ENCODE measurements at places on chromosomes 7 and 10.

GRCh38 chr10:105017116-105017515, 376.0 kb downstream of the SORCS3 start:
- DNase-seq: no peak

GRCh38 chr10:126250527-126251310, 137.6 kb downstream of the ADAM12 start:
- DNase-seq: no peak

DNA sequence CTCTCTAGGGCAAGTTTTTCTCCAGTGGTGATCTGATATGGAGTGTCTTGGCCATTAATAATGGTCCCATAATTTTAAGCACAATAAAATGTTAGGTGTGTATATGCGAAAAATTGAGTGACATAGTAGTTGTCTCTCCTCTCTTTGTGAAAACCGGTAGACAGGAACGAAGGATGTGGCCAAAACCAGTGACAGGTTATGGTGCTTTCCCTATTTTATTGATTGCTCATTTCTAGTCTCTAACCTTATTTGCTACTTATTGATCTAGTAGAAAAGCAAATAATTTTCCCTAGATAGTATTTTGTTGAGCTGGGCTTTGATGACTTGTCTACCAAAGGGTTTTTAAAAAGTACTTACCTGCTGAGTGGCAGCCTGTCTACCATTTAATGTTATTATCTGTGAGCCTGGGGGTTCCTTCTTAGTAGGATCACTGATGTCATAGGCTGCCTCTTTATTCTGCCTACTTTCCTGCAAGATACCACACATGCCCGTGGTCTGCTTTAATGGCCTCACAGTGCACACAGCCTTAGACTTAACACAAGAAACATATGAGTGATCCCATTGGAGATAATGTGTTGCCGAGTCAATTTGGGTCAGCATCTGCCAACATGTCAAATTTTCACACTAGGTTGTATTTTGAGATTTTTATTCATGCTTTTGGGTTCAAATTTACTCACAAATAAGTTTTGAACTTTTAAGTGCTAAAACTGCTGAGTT, 100.0 kb downstream of the AUTS2 start:
- no peak for DNase-seq

GRCh38 chr7:140384894-140385545, 13.3 kb downstream of the SLC37A3 start:
- DNase-seq: no peak

DNA sequence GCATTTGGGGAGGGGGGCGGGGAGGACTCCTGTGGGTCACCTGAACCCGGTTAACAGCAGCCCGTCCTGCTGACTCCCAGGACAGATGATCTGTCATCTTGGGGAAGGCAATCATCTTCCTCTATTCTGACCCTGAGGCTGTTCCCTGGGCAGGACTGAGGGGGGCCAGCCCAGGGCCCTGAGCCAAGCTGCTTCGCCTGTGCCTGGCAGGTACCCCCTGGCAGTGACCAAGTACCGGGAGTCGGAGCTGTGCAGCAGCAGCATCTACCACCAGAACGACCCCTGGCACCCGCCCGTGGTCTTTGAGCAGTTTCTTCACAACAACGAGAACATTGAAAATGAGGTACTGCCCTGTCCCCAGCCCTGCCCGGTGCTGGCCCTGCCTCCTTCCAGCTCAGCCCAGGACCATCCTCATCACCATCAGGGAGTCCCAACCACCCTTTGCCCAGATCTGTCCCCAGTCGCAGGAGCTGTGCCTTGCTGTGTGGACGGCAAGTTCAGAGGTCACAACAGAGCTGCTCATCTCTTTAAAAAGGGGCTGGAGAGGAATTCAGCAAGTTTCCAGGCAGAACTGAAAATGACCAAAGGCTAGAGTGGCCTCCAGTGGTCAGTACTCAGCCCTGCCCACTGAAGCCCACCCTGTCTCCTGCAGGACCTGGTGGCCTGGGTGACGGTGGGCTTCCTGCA, 8.1 kb downstream of the AOC1 start:
- DNase-seq: no peak

- DNase-seq: no peak
Observed at GRCh38 chr7:79403879-79404278, 49.6 kb downstream of the MAGI2 start.

DNA sequence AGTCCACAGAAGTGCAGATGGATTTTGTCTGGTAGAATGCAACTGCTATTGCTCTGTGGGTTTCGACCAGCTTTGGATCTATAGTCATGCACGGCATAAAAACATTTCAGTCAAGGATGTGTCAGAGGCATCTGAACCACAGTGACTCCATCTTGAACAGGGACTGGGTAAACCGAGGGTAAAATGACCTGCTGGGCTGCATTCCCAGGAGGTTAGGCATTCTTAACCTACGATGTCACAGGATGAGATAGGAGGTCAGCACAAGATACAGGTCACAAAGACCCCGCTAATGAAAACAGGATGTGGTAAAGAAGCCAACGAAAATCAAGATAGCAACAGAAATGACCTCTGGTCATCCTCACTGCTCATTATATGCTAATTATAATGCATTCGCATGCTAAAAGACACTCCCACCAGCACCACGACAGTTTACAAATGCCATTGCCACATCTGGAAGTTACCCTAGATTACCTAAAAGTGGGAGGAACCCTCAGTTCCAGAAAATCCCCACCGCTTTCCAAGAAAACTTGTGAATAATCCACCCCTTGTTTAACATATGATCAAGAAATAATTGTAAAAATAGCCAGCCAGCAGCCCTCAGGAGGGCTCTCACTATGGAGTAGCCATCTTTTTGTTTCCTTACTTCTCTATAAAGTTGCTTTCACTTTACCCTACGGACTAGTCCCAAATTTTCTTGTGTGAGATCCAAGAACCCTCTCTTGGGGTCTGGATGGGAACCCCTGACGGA, 50.7 kb upstream of the CPXM2 start:
- no peak for DNase-seq

- DNase-seq: no peak
Observed at GRCh38 chr10:80275756-80276155, 13.7 kb downstream of the MAT1A start.

GRCh38 chr7:27608776-27609495, 53.7 kb downstream of the HIBADH start:
- no peak for DNase-seq

- DNase-seq: no peak
Observed at GRCh38 chr7:40402661-40403060, 267.9 kb downstream of the SUGCT start.

- no peak for DNase-seq
Observed at GRCh38 chr10:132729810-132730572, 56.0 kb downstream of the NKX6-2 start.

- DNase-seq: no peak
Observed at GRCh38 chr7:89085580-89085979, 290.0 kb upstream of the TEX47 start.

DNA sequence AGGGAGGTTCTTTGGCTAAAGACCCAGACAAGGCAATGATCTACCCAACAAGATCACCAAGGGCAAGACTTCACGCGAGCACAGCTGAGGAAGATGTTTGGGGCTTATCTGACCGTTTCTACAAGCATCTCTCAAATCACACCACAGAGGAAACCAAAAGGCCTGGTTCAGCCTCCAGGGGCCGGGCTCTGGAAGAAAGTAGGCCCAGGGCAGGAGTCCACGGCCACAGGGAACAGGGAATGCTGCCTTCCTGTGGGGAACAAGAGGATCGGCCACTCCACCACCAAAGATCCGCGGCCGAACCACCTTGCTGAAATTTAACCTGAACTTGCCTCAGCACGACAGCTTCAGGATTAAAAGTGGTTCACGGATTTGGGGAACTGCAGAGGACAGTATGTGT, 332.5 kb downstream of the PTPRN2 start:
- no peak for DNase-seq

DNA sequence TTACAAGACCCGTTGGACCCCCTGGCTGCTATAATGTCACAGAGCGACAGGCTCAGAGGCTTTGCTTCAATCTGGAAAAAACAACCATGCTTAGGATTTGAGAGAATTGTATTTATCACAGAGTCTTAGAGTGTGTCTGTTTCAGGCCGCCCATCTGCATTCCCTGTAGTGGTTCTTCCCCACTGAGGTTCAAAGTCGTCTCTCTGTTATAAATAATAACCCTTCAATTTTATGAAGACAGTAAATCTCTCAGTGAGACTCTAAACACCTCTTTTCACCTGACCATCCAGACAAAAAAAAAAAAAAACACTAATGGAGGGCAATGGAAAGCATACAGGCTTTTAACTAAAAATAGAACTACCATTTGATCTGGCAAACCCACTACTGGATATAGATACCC, 565.4 kb upstream of the AUTS2 start:
- DNase-seq: no peak

GRCh38 chr10:34931216-34931615, 116.1 kb upstream of the PARD3 start:
- no peak for DNase-seq

DNA sequence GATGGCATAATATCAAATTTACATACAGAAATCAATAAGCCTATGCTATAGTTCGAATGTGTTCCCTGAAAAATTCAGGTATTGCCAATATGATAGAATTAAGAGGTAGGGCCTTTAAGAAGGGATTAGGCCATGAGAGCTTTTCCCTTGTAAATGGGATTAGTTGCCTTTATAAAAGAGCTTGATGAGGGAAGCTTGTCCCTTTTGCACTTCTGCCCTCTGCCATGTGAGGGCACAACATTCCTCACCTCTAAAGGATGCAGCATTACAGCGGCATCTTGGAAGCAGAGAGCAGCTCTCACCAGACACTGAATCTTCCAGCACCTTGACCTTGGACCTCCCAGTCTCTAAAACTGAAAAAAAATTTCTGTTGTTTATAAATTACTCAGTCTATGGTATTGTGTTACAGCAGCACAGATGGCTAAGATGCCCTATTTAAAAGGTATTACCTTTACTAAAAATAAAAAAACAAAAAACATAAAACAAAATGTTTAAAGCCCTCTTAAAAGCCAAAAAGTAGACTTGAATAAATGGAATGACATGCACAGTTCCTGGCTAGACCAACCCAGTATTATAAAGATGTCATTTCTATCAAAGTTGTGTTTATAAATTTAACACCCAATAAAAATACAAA, 909.6 kb downstream of the REEP3 start:
- DNase-seq: no peak

DNA sequence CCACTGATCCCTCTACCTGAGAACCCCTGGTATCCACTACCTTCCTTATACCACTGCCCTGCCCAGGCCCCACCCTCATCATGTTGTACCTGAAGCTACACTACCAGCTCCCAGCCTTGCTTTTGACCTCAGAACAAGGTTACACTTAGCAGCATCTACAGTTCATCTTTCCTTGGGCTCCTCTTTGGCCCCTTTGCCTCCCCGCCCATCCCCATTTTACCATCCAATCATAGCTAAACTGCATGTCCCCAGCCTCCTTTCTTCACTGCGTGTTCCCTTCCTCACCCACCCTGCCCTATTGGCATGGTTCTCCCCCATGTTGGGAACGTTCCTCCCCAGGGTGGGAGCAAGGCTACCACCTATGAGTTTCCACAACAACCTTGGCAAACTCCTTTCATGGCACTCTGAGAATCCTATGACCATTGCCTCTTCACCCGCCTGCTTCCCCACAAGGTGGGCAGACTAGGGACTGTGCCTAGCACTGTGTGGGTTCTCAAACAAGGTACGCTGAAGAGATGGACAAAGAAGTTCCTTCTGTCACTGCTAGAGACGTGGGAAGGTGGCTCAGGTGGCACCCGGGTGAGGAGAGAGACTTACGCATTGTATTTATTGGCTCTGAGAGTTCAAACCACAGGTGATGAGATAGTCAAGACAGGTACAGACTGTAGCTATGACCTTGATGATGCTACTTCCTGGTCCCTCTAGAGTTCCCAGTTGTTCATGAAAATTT, 66.9 kb upstream of the ADAM12 start:
- no peak for DNase-seq

- DNase-seq: no peak
Observed at GRCh38 chr10:126087796-126088505, 191.6 kb downstream of the FANK1 start.

- DNase-seq: no peak
Observed at GRCh38 chr7:140754506-140754905, 58.0 kb downstream of the NDUFB2 start.

DNA sequence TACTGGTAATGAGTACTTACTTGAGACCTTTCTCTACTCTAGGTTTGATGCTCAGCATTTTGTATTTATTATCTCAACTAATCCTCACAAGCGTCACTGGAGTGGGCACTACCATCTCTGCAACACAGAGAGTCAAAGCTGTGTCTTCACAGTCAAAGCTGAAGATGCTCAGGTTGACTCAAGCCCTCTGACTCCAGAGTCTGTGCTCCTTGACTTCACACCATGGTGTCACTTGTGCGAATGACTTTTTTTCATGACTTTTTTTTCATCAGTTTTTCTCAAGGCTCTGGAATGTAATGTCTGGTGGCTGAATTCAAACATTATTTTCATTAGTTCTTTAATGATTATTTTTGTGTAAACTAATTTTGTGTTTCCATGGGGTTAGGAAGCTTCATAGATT, 30.4 kb upstream of the TARP start:
- no peak for DNase-seq

GRCh38 chr7:47943676-47944474, 4.4 kb downstream of the PKD1L1 start:
- DNase-seq: no peak

- no peak for DNase-seq
Observed at GRCh38 chr10:113495553-113495952, 57.3 kb upstream of the HABP2 start.

DNA sequence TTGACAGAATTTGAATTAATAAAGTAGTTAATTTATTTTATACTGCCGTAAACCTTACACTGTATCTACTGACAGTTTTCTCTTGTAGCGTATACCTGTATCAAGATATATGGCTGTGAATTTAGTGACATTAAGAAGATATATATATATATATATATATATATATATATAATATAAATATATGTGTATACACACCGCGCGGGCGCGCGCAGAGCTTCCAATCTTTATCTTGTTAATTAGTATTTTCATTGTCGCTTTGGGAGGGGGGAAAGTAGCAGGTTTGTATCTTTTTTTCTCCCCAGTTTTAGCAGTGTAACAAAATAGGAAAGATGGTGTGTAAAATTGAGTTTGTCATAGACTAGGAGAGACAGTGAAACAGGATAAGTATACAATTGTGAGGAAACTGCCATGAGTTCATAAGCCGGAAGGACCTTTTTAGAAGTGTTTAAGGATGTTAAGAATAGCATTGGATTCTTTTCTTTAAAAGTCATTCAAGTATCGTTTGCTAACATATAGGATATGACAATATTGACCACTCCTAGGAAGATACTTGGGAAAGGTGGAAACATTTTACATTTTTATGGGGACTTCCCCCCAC, 2.0 kb downstream of the PLEKHA1 start:
- no peak for DNase-seq

GRCh38 chr7:1004018-1004852, 21.3 kb downstream of the CYP2W1 start:
- DNase-seq: no peak

- no peak for DNase-seq
Observed at GRCh38 chr10:116472891-116473290, 45.2 kb downstream of the PNLIPRP3 start.

- DNase-seq: peak; percentile 95
Observed at GRCh38 chr10:63707254-63707910, 186.2 kb downstream of the REEP3 start.

GRCh38 chr10:84935772-84936171, 607.4 kb downstream of the CCSER2 start:
- DNase-seq: no peak

GRCh38 chr10:94006591-94007550, 13.1 kb downstream of the PLCE1 start:
- DNase-seq: no peak
